Right atrium auricular region (tissue), 2 donors: ENCODE measurements at places on chromosomes 7 and 10. TPM values are rescaled to one million over a fixed set of nuclear protein-coding genes. Genes with fewer than 3 reads are reported as not detected.
A peak's percentile ranks its signal among the peaks of the same experiment; 100 is the strongest.

DNA sequence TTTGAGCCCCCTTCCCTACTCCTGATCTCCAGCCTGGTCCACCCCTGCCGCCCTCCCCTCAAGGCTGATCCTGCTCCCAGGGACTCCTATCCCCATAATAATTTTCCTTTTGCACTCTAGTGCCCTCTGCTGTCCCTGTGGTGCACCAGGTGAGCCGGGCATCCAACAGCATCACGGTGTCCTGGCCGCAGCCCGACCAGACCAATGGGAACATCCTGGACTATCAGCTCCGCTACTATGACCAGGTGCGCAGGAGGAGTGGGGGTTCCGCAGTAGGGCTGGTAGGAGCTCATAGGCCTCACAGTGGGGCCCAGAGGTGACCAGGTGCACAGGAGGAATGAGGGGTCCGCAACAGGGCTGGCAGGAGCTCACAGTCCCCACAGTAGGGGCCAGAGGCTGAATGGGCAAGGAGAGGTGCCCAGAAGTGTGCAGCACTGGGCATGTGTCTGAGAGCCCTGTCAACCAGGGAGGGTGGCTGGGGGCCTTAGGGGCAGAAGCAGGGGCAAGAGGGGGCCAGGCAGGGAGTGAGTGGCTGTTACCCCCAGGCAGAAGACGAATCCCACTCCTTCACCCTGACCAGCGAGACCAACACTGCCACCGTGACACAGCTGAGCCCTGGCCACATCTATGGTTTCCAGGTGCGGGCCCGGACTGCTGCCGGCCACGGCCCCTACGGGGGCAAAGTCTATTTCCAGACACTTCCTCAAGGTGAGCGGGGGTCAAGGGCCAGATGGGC is 11.7 kb downstream of the EPHB6 start:
- DNase-seq = no peak

GRCh38 chr10:46028584-46029460 is 1.6 kb downstream of the NCOA4 start:
- no peak for DNase-seq

GRCh38 chr7:92504563-92504962 is 23.8 kb downstream of the PEX1 start:
- DNase-seq = no peak

DNA sequence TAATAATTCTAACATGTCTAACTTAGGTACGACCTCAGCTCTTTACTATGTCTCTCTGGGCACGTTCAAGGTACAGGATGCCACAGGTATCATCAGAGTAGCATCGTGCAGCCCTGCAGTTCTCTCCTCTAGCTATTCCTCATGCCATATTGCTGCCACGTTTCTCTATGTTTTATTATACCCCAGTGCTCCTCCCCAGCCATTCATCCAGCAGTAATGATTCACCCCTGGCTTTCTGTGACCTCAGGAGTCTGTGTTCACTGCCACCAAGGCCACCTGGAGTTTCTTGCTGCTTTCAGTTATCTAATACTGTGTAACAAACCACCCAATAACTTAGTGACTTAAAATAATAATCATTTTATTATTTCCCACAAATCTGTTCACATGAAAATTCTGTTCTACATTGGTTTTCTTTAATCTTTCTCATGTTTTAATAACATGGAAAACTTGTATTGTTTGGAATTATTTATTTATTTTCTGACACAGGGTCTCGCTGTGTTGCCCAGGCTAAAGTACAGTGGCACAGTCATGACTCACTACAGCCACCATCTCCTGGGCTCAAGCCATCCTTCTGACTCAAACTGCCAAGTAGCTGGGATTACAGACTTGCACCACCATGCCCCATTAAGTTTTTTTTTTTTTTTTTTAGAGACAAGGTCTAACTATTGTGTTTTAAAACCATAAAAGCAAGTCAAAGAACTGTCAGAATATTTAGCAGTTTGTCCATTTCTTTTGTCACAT is 21.8 kb downstream of the REEP3 start:
- DNase-seq = no peak

GRCh38 chr7:54705436-54705835 is 53.6 kb downstream of the SEC61G start:
- no peak for DNase-seq

DNA sequence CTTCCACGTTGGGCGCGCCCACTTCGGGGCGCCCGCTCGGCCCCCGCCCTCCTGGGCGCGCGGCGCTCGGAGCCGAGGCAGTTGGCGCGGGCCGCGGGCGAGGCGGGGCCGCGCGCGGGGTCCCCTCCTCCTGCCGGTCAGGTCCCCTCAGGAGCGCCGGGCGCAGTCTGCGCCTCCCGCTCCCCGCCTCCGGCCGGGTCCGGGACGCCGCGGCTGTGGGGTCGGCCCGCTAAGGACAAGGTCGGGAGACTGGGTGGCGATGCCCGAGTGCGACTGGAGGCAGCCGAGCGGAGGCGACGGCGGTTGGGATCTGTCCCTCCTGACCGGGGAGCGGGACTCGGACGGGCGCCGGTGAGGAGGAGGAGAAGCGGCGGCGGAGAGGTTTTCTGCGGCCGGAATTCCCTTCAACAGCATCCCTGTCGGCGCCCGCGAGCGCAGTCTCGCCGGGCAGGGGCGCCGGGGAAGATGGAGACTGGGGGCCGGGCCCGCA is at the start of gene ATRNL1:
ATRNL1 (plus strand) TSS at position 80 of the 490 bp plus-strand sequence; CDS start at position 466, 386 bp downstream.
- no peak for DNase-seq

GRCh38 chr7:158139499-158139898 is 448.1 kb downstream of the PTPRN2 start:
- DNase-seq = no peak

- no peak for DNase-seq
Measured at GRCh38 chr7:55021053-55021452, 2.2 kb downstream of the EGFR start.

DNA sequence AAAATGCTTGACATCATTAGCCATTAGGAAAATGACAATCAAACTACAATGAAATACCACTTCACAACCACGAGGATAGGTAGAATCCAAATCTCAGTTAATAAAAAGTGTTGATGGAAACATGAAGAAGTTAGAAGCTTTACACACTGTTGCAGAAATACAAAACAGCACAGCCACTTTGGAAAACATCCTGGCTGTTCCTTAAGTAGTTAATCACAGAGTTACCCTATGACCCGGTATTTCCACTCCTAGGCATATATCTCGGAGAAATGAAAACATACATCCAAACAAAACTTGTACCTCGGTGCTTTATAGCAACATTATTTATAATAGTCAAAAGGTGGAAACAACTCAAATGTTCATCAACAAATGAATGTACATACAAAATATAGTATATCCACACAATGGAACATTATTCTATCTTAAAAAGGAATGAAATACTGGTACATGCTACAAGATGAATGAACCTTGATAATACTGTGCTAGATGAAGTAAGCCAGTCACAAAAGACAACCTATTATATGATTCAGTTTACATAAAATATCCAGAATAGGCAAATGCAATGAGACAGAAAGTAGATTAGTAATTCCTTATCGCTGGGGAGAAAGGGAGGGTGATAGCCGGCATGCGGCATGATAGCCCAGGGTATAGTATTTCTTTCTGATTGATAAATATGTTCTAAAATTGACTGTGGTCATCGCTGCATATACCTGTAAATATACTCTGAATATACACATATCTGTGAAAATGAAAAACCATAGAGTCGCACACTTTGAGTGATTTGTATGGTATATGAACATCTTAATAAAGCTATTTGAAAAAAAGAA is 1.9 kb downstream of the VWDE start:
- no peak for DNase-seq

DNA sequence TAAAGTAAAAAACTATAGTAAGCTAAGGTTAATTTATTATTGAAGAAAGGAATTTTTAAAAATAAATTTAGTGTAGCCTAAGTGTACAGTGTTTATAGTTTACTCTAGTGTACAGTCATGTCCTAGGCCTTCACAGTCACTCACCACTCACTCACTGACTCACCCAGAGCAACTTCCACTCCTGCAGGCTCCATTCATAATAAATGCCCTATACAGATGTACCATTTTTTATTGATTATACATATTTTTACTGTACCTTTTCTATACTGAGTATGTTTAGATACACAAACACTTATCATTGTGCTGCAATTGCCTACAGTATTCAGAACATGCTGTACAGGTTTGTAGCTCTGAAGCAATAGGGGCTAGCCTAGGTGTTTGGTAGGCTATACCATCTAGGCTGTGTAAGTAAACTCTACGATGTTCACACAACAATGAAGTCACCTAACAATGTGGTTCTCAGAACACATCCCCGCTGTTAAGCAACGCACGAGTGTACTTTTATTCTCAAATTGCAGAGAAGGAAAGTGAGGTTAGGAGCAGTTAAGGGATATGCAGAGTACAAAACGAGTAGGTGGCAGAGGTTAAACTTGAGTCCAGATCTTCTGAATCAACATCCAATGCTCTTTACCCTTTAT is 38.9 kb upstream of the PLCE1 start:
- no peak for DNase-seq

- peak; percentile 53 for DNase-seq
Measured at GRCh38 chr10:104642658-104643302, 1.7 kb downstream of the SORCS3 start.

GRCh38 chr7:79820387-79820786 is 314.2 kb upstream of the GNAI1 start:
- no peak for DNase-seq

DNA sequence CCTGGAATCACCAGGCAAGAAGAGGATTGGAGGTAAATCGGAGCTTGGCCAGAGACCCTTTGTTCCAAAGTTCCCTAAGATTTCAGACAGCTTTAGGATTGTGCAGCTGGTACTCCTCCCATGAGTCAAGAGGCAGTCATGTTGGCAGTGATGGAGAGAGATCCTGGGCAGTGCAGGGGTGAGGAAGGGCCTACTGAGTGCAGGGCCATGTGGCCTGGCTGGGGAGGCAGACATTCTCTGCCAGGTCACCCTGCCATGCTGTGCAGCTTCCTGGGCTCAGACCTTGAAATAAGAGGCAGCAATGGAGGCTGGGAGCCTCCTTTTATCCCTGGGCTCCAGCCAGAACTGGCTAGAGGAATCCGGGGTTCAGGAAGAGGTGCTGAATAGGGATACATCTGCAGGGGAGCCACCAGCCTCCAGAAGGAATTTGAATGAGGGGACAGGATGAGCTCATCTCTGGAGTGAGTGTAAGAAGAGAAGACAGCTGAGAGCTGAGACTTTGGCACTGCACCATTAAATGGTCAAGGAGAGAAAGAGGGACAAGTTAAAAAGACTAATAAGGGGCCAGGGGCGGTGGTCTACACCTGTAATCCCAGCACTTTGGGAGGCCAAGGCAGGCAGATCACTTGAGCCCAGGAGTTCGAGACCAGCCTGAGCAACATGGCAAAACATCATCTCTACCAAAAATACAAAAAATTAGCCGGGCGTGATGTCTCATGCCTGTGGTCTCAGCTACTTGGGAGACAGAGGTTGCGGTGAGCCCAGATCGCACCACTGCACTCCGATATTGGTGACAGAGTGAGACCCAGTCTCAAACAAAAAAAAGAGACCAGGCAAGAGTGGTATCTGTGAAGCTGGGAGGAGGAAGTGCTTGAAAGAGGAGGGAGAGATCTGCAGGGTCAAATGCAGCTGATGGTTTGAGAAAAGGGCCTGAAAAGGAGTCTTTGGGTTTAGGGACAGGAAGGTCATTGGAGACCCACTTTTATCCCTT is 12.0 kb downstream of the SFTPD start:
- no peak for DNase-seq

DNA sequence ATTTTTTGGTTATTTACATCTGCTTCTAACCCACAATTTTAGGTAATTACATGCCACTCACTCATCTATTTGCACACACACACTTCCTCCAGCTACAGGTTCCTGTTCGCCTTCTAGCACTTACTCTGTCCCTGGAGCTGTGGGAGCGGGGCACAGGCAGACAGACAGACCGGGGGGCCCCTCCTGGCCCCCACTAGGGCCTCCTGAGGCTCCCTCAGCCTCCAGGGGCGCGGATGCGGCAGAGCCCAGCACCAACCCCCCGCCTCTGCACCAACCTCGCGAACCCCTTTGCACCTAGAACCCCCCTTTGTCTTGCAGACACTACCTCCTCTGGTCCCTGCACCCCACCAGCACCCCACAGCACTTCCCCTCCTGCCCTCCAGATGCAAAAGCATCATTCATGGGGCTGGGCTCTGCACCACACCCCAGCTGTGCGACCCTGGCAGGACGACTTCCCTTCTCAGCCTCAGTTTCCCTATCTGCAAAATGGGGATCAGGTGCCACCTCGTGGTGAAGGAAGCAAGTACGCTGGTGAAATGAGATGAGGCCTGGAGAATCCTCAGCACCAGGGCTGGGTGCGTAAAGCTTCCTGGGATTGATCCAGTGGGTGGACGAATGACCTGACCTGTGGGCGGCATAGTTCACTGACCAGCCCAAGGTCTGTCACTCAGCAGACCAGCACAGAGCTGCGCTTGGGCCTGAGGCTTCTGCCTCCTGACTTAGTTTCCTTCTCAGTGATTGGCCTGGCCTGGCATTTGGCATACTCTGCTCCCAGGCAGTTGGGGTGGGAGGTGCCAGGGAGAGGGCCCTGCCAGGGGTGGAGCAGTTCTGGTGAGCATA is 37.9 kb downstream of the ELFN1 start:
- no peak for DNase-seq

EBLN1 gene
- total RNA-seq = not detected

ELFN1 gene
- total RNA-seq = 15.3 TPM

MMRN2 gene
- total RNA-seq = 57.0 TPM

RELN gene
- total RNA-seq = 6.9 TPM

CHCHD2 gene
- total RNA-seq = 485 TPM

SRGN gene
- total RNA-seq = 124 TPM

SPDYE1 gene
- total RNA-seq = not detected

MICALL2 gene
- 3.6 TPM for total RNA-seq

AKR1D1 gene
- total RNA-seq = not detected
